Thoracic aorta (tissue), 2 donors: ENCODE measurements at places on chromosomes 6 and 20. TPM values are rescaled to one million over a fixed set of nuclear protein-coding genes. Genes with fewer than 3 reads are reported as not detected.

Gene SYNDIG1
- 1.8 TPM for total RNA-seq

Gene ANKRD6
- total RNA-seq, result 35.3 TPM

Gene HLA-F
- 117 TPM for total RNA-seq

Gene IL17A
- not detected for total RNA-seq

Gene IMPG1
- not detected for total RNA-seq

Gene FNDC1
- total RNA-seq, result 5.3 TPM

Gene SEC23B
- total RNA-seq, result 32.9 TPM

Gene RSPH9
- total RNA-seq, result not detected

Gene GNMT
- total RNA-seq, result 3.3 TPM

Gene RNF144B
- total RNA-seq, result 24.3 TPM

Gene MCM9
- total RNA-seq, result 14.1 TPM

Gene CEBPB
- total RNA-seq, result 113 TPM

Gene TBXT
- total RNA-seq, result not detected

Gene TPBG
- total RNA-seq, result 53.8 TPM

Gene KCNK5
- 8.6 TPM for total RNA-seq

Gene SLC17A1
- total RNA-seq, result not detected

Gene ADGRF5
- total RNA-seq, result 18.1 TPM
